Neural crest cell (in vitro differentiated cells): ENCODE measurements at places on chromosomes 2 and 18.

DNA sequence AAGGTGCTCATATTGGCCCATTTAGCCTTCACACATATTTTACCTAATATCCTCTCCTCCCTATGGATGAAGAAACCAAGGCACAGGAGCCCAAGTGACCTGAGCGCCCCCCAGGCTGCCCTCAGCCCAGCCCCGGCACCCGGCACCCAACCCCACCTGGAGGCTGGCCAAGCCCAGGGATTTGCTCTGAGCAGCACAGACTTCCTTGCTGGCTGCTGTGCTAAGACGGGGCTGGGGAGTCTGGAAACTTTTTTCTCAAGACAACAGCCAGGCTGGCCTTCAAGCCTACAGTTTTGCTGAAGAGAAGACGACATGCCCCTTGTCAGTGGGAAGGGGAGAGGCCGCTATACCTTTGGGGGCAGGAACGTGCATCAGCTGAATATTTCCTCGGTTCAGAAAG lies 52.7 kb upstream of the LAMA1 start:
- no peak for DNase-seq

GRCh38 chr18:23126376-23127056 lies 8.8 kb upstream of the CABLES1 start:
- no peak for DNase-seq

- DNase-seq: no peak
These were observed 8.4 kb downstream of the GPC1 start for GRCh38 chr2:240443891-240444301.

GRCh38 chr2:219350710-219351221 lies 18.2 kb upstream of the RESP18 start:
- DNase-seq: peak; percentile 42

DNA sequence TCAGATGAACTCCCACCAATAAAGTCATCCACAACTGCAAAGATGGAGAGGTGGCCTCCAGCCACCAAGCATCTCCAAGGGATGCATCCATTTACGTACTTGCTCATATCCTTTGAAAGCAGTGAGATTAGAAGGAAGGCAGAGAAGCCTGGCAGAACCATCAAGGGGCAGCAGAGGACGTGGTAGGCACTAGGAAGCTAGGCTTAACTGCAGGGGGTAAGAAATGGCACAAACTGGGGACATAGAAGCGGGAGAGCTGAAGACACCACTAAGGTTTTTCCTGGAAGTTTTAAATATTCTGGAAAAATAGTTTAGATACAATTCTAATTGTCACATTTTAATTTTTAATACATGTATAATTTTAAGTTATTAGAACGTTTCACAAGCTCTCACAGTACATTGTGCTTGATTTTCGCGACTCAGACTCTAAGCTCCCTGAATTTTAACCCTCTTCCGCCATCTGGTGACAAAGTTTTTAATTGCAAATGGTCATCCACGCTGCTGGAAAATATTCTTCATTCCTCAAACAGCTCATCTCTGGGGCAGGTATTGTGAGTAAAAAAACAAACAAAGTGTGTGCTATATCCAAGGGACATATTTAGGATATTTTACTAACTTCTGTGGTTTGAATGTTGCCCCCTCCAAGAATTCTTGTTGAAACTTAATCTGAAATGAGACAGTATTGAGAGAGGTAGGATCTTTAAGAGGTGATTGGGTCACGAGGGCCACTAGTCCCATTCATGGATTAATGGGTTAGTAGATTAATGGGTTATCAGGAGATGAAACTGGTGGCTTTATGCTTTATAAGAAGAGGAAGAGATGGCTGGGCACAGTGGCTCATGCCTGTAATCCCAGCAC lies 1.6 kb upstream of the PSTPIP2 start:
- DNase-seq: peak; percentile 70

- no peak for DNase-seq
These were observed 194.5 kb downstream of the DNER start for GRCh38 chr2:229519655-229520430.

DNA sequence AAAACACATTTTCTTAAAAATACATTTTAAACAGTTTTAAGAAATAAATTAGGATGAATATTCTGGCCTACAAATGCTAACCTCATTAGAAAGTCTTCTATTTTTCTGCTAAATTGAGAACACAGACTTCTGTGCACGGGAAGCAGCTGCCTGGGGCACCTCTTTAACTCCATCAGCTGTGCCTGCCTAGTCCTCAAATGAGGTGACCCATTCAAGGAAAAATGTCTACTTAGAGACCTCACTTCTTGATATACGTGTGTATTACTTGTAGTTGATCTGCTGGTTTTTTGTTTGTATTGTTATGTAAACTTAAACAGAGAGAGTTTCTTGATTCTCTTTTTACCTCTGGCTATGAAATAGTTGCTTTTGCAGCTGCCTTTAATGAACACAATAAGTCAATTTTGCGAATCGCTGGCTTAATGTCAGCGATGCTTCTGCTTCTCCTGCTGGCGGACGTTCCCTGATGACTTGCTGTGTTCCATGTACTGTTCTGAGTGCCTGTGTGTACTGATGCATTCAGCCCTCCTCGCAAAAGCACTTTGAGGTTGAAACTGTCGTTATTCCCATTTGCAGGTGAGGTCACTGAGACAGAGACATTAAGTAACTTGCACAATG lies 88.7 kb upstream of the TXNDC2 start:
- DNase-seq: no peak

GRCh38 chr2:215080545-215080944 lies 57.9 kb downstream of the ABCA12 start:
- DNase-seq: no peak

GRCh38 chr2:96959406-96960110 lies 26.8 kb downstream of the FAM178B start:
- DNase-seq: no peak

- DNase-seq: no peak
These were observed 18.9 kb downstream of the KIF5C start for GRCh38 chr2:148893906-148894305.

DNA sequence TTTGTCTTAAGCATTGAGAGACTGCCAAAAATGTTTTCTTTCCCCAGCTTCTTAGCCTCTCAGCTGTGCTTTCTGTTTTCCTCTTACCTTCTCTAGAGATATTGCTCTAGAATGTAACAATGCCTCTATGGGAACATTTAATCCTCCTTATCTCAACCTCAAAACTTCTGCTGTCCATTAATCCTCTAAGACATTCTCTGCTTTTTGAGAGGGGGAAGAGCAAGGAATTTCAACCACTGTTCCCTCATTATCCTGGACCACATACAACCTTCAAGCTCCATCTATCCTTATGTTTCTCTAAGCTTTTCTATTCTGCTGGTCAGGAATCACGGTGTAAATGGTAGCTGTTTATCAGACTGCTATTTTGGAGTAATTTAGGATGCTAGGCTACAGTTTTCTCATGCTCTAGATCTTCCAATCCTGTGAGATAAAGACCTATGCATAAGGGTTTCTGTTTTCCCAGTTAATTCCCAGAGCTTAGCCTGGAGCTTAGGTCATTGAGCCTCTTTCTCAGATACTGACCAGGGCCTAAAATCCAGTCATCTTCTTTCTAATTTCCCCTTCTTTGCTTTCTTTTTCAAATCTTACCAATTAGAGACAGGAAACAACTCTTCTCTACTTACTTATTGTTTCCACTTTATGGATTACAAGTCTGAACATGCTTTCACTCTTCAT lies 282.0 kb downstream of the CALCRL start:
- DNase-seq: no peak

DNA sequence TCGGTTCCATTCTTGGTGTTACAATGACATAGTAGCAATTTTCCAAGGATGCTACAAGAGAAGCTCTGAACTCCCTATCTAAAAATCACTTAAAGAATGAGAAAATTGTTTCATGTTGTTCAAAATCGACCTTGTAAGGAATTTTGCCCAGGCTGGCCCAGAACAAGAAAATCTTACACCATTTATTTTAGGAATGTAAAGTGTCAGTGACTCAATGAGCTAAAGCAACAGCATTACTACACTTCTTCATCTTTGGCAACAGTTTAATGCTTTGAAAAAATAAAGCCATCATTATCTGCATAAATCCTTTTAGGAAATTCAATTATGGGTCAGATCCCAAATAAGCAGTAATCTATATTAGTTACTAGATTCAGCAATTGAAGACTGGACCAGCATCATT lies 38.6 kb downstream of the SLC25A12 start:
- DNase-seq: no peak

GRCh38 chr2:234444893-234445292 lies 52.0 kb downstream of the ARL4C start:
- no peak for DNase-seq

GRCh38 chr18:34514238-34514637 lies 195.9 kb upstream of the DTNA start:
- DNase-seq: no peak

- DNase-seq: no peak
These were observed 95.8 kb upstream of the CAVIN2 start for GRCh38 chr2:191942739-191943103.

DNA sequence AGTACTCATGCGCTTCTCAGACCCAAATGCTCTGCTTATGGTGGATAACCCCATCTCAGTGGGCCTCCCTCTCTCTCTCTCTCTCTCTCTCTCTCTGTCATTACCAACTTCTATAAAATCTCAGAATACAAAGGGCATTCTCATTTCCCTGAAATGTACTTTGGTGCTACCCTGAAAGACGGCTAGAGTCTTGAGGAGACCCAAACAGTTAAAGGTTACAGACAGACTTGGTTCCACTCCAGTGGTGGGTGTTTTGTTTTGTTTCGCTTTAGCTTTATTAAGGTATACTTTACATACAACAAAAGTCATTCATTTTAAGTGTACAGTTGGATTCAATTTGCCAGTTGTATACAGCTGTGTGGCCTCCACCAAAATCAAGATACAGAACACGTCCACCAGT lies 60.9 kb downstream of the BCL11A start:
- DNase-seq: no peak

DNA sequence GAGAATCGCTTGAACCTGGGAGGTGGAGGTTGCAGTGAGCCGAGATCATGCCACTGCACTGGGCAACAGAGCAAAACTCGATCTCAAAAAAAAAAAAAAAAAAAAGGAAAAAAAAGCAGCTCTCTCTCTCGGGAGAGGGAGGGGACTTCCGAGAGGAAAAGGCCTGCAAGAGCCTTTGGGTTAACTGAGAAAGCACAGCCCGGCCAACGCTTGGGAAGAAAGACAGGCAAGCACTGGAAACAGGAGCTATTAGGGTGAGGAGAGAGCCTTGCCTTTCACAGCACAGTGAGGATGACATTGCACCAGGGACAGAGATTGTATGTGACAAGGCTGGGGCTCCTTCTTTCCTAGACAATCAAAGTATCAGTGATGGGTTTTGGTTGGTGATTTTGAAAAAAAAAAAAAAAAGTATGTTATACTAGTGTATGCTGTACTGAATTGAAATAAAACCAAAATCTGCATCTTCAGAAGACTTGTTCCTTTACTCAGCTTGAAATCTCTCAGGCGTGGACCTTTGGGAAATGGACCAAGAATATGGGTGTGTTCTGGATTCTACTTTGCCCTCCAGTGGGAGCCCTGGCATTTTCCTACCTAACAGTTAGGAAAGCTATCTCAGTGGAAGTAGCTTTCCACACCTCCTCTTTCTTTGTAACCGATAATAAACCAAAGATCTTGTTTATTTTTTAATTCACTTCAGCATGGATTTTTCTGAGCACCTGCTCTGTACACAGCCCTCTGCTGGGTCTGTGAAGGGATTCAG lies 16.7 kb downstream of the SRSF7 start:
- no peak for DNase-seq

- DNase-seq: no peak
These were observed 218.8 kb downstream of the CBLN2 start for GRCh38 chr18:72325307-72325706.

GRCh38 chr2:108616318-108616717 lies 82.0 kb downstream of the LIMS1 start:
- no peak for DNase-seq

- DNase-seq: no peak
These were observed 31.3 kb downstream of the HDHD2 start for GRCh38 chr18:47118981-47119380.

- no peak for DNase-seq
These were observed 22.7 kb downstream of the LDLRAD4 start for GRCh38 chr18:13241083-13241892.

DNA sequence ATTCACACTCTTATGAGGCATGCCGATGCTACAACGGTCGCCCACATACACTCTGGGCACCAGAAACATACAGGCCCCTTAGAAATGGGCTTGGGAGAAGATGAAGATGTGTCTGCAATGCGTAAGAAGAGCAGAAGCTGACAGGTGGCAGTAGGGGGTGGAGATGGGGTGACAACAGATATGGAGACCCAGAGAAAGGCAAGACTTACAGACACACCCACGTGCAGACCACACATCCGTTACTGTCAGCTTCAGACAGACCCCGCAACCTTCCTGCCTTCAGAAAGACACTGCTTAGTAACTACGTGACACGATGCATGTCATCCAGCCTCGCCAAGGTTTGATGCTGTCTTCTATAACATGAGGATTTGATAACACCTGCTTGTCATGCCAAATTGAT lies 89.5 kb downstream of the ZFP36L2 start:
- no peak for DNase-seq

- no peak for DNase-seq
These were observed 31.7 kb downstream of the NGEF start for GRCh38 chr2:232981356-232981755.

DNA sequence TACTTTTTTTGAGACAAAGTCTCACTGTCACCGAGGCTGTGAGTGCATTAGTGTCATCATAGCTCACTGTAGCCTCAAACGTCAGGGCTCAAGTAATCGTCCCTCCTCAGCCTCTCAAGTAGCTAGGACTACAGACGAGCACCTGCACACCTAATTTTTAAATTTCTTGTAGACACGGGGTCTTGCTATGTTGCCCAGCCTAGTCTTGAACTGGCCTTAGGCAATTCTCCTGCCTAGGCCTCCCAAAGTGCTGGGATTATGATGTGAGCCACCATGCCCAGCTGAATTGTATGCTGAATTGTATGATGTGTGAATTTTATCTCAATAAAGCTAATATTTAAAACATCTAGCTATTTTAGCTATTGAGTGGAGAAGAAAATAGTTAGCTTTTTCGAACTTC lies 18.9 kb downstream of the CAB39 start:
- DNase-seq: no peak

DNA sequence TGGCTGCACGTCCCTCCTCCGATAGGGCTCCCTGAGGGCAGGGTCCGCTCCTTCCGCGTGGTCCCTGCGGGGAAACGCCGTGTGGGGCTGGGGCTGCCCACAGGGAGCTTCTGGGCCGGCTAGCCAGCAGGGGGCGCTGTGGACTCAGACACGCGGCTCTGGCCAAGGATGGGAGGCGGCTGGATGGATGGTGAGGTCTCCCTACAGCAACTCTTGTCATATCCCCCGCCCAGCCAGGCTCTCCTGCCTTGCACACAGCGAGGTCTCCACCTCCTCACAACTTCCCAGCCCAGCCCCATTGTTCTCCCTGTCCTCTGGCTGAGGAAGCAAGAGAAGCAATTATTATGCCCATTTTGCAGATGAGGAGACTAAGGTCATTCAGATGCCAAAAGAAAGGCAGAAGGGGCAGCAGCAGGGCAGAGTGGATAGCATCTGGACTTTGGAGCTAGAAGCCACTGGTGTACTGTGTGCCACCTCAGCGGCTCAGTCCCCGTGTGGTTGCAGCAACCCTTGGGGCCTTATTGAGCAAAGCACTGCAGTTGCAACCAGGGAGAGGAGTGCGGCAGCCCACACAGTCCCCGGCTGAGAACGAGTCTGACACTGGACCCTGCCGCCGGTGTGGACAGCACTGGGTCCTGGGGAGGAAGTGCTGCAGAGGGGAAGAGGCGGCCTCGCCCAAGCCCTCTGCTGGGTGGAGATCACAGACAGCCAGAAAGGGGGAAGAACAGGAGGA lies 99.0 kb downstream of the ZFP36L2 start:
- DNase-seq: peak; percentile 44
